ENCODE measurements at places on chromosomes 4 and X. TPM values are rescaled to one million over a fixed set of nuclear protein-coding genes. Genes with fewer than 3 reads are reported as not detected.
A peak's percentile ranks its signal among the peaks of the same experiment; 100 is the strongest.

- DNase-seq = peak; percentile 20
These were observed 219.1 kb downstream of the MID1 start for GRCh38 chrX:10401239-10401638.

DNA sequence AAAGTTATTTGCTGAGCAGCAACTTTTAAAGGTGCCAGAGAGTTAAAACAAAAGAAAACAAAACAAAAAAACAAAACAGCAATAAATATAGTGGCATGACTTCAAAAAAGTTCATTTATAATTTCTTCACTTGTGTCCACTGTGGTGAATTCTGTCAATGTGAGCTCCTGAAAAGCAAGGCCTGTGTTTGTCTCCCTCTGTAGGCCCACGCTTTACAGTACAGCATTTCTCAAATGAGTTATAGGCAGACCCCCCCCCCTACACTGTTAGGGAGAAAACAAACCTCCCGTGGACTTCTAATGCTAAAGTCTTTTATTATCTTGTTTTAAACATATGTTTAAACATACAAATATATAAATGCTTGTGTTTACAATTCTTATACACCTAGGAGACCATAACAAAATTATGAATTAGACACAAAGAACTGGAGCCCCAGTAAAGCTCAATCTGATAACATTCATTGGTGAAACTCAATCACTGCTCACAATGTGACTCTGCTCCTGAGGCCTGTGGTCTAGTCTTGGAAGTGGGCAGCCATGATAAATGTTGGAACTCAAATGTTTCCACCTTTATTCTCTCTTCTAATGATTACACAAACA, 47.0 kb upstream of the SCOC start:
- DNase-seq = peak; percentile 65

- DNase-seq = no peak
These were observed 62.3 kb downstream of the CCNG2 start for GRCh38 chr4:77219266-77219665.

DNA sequence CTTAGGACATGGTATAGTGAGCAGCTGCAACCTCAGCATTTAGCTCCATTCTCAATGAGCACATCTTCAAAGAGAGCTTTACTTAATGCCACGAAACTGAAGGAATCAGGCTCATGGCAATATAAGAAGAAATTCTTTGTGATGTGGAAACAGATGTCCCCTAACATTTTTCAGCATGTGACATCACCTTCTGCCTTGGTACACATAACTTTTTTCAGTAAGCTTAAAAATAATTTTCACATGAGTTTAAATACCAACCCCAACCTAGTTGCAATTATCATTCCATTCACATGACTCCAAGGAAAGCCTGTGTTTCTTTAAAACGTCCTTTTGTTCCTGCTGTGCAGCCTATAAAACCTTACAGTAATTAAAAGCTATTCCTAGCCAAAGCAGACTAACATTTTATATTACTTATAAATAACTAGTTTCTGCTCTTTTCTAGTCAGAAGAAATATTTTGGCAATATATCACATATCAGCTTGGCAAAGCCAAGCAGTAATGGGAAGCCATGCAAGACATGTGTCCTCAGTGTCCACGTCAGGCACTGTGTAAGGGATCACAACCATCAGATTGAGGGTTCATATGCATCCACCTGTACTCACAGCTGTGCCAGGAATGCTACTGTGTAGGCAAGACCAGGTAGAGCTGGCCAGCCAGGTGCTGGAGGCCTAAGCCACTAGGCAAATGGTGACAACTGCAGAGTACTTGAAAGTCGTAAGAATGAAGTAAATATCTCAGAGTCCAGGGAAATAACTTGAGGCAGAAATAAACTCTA, 466.6 kb downstream of the INPP4B start:
- peak; percentile 90 for DNase-seq

CTBP1 gene
- total RNA-seq = 147 TPM
